ENCODE measurements at places on chromosomes 16 and 17.

GRCh38 chr17:2637422-2637821 lies 44.0 kb downstream of the PAFAH1B1 start:
- no peak for DNase-seq

- DNase-seq: no peak
Measured at GRCh38 chr16:309476-309875, 26.5 kb downstream of the PDIA2 start.

- no peak for DNase-seq
Measured at GRCh38 chr16:69863401-69864281, 87.5 kb upstream of the CLEC18A start.

GRCh38 chr16:1620391-1620790 lies 8.2 kb downstream of the CRAMP1 start:
- no peak for DNase-seq

Data from NCI-H187 (cell line).